ENCODE measurements at places on chromosomes 6 and 20. TPM values are rescaled to one million over a fixed set of nuclear protein-coding genes. Genes with fewer than 3 reads are reported as not detected.

The KIF6 gene
- 2.3 TPM for total RNA-seq

The AKAP12 gene
- total RNA-seq, result 46.1 TPM

The PSORS1C2 gene
- total RNA-seq, result not detected

The TPD52L2 gene
- total RNA-seq, result 58.2 TPM

The SYNJ2 gene
- 2.9 TPM for total RNA-seq

The LAMA5 gene
- total RNA-seq, result 38.8 TPM
